ENCODE measurements at places on chromosomes 13 and 19. TPM values are rescaled to one million over a fixed set of nuclear protein-coding genes. Genes with fewer than 3 reads are reported as not detected.

DNA sequence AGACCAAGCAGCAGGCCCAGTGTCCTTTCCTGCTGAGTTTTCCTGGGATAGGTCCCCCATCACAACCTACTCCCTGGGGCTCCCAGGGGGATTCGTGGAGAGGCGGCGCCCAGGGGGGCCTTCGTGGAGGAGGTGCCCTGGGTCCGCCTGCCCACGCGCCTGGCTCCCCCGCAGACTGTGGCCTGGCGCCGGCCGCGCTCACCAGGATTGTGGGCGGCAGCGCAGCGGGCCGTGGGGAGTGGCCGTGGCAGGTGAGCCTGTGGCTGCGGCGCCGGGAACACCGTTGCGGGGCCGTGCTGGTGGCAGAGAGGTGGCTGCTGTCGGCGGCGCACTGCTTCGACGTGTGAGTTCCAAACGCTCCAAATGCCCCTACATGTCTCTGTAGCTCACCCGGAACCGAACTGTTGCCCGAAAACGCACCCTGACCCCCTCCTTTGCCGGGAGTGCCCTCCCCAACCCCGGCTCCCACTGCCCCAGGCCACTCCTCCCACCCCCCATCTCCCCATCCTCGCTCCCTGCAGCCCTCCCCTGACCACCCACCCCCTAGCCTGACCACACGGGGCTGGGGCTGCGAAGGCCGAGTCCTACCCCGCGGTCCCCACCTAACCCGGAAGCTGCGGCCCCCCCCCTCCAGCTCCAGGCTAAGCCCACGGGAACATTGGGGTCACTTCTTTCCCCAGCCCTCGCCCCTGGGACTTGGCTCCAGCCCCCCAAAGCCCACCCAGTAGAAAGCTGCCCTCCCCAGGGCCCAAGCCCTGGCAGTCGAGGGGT lies 3.3 kb downstream of the TIMM13 start:
- no peak for DNase-seq

DNA sequence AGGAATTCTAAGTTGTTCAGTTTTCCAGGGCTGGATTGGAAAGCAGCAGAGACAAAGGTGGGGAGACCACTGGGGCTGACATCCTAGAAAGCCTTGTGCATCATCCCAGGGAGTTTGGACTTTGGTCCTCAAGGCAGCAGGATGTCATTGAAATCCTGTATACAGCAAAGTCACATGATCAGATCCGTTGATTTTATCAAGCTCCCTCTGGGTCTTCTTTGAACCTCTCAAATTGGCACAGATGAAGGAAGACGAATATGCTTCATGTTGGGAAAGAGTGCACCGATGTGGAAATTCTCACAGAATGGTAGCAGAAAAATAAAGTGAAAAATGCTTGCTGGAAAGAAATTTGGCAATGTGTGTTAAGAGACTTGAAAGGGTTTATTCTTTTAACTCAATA lies 149.8 kb upstream of the TMTC4 start:
- DNase-seq, result no peak

Gene USF2
- total RNA-seq, result 42.9 TPM

Gene WDR87
- total RNA-seq, result 0.03 TPM
